ENCODE measurements at places on chromosomes 11 and 22.

DNA sequence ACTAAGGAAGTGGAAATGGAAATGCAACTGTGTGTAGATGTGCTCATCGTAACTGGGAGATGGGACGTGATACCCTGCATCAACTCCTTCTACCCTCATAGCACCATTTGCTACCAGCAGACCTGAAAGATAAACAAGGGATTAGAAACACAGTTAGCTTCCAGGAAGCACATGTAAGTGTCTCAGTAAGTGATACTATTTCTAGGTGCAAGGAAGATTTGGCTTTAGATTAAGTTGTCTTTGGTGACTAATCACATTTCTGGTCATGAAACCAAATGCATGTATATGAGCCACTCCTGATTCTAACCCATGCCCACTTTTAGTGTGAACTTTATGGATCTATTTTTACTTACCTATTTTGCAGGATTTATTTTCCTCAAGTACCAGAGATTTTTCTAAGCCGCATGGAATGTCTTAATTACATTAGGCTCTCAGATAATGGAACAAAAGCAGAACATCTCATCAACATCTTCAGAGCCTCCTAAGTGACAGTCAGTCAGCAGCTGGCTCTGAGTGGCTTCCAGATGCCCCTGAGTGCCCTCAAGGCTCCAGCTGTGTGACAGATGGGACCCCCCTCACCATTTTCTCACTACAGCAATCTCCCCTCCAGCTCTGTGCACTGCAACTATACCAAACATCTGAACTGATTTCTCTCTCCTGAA, 21.2 kb downstream of the SLC5A12 start:
- no peaks in the 10 kb centered on the region for H3K27me3 ChIP-seq
- H3K27ac ChIP-seq, result no peak overlapping the region
- no peak overlapping the region for H3K4me3 ChIP-seq
- no peak for DNase-seq

- H3K4me1 ChIP-seq, result no peaks in the 10 kb centered on the region
- H3K27me3 ChIP-seq, result no peaks in the 10 kb centered on the region
These were observed 541.2 kb upstream of the API5 start for GRCh38 chr11:42770444-42771065.

DNA sequence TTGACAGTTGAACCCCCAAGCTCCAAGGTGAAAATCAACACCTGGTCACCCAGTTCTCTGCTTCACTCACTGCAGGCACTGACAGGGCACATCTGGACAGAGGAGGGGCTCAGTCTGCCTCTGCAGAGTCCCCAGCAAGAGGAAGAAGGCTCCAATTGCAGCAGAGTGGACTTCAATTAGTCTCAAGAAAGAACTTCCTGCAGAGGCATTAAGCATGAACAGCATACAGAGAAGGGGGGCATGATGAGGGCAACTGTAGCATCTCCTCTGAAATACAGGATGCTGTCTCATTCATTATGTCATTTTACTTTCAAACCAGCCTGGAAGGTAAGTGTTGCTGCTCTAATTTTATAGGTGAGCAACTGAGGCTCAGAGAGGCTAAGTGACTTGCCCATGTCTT, 11.1 kb downstream of the GDPD5 start:
- no peak for DNase-seq
- H3K4me1 ChIP-seq, result peaks cover 15% of the 10 kb centered on the region
- no peak overlapping the region for H3K4me3 ChIP-seq
- H3K36me3 ChIP-seq, result no peaks in the 10 kb centered on the region
- no peaks in the 10 kb centered on the region for H3K27me3 ChIP-seq
- no peak overlapping the region for H3K27ac ChIP-seq

GRCh38 chr11:110362971-110363509, 66.6 kb upstream of the RDX start:
- peak overlapping the region; percentile 66 for H3K27ac ChIP-seq
- H3K4me1 ChIP-seq, result peaks cover 28% of the 10 kb centered on the region
- no peak overlapping the region for H3K4me3 ChIP-seq
